Osteocyte (in vitro differentiated cells): ENCODE measurements at places on chromosomes 2 and 18.
A peak's percentile ranks its signal among the peaks of the same experiment; 100 is the strongest.

DNA sequence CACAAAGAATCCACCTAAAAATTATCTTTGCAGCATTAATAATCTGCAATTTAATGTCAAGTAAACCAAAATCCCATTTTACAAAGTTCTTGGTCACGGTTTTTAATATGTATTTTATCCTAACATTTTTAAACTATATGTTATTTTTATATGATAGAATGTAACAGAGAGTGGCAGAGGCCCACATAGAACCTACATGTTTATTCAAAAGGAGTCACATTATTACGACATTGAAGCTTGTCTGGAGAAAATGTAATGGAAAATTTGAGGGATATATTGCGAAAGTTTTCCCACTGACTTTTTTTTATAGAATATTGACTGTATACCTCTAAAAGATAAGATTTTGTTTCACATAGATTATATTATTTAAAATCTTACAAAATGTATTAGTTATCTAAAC lies 89.7 kb upstream of the COL3A1 start:
- DNase-seq = no peak

GRCh38 chr2:65407240-65407639 lies 25.2 kb downstream of the SPRED2 start:
- DNase-seq = no peak

DNA sequence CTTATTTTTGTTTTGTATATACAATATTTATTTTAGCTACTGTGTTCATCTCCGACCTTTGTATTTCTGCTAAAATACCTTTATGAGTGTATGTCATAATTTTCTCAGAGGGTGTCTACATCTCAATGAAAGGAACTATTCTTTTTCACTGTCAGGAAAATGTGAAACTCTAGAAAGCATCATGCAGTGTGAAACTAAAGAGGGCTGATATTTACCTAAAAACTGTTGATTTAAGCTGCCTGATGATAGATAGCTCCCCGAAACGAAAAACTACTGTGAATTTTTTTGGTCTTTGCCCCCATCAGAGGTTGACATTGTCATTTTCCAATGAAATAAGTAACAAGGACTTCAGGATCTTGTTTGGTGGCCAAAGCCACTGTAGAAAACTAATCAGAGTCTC lies 38.8 kb downstream of the TMEM178A start:
- no peak for DNase-seq

DNA sequence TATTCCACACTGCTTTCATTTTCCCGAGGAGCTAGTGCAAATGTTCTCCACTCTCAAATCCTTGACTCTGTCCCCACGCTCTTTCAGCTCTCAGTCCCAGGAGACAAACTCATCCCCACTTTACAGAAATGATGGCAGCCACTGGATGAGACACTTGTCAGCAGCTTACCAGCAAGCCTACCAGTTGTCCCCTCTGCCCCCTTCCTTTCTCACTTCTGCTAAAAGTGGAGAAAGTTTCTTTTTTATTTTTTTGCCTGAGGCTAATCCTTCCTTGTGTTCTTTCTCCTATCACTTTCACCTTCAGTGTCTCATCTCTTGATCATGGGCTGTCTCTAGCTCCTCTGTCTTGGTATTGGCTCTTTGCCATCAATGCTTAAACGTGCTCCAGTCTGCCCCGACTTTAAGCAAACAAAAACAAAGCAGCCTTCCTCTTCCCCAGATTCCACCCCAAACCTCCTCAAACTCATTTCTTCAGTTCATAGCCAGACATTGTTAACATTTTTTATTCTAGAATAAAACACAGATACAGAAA lies 64.5 kb downstream of the TTC32 start:
- DNase-seq = no peak

DNA sequence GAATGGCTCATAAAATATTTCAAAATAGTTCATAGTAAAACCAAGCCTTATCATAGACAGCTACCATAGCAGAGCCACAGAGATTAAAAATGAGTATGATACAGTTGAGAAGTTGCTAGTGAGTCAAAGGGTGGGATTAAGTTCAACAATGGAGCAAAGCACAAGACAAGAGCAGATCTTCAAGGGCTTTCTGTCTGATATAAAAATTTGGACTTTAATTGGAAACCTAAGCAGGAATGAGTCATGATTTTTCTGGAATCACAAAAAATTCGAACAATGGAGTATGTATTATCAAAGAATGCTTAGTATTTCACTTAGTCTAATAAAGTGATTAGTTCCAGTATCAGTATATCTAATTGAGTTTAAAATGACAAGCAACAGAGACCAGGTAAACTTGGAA lies 487.3 kb upstream of the NETO1 start:
- DNase-seq = no peak

DNA sequence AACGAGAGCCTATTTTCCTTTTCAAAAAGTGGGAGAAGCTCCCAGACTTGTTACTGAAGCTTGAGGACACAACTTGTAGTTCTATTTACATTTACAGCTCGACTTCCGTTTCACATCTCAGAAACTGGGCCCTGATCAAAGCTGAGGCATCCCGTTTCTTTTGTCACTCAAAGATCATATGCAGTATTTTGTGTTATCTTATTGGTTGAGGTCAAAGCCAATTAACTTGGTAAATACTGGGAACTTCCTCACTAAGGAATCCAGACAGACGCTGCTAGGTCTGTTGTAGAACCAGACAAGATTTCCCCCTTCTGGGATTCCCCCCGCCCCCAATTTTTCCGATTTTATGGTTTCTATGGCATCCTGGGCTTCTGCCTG lies 50.3 kb downstream of the TSN start:
- DNase-seq = no peak

DNA sequence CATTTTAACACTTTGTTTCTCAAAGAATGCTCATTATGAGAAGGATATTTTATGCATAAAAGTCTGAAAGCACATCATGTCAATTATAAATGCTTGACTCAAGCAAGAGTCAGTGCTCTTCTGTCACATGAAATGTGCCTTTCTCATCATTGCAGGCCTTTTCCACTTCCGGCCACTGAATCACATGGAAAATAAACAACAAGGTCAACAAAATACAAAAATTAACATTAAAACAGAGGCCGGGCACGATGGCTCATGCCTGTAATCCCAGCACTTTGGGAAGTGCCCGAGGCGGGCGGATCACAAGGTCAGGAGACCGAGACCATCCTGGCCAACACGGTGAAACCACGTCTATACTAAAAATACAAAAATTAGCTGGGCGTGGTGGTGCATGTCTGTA lies 480.6 kb downstream of the SPAG16 start:
- DNase-seq = no peak

GRCh38 chr2:214536625-214537024 lies 125.8 kb downstream of the VWC2L start:
- DNase-seq = no peak

- no peak for DNase-seq
These were observed 12.5 kb downstream of the GLS start for GRCh38 chr2:190893157-190893556.

DNA sequence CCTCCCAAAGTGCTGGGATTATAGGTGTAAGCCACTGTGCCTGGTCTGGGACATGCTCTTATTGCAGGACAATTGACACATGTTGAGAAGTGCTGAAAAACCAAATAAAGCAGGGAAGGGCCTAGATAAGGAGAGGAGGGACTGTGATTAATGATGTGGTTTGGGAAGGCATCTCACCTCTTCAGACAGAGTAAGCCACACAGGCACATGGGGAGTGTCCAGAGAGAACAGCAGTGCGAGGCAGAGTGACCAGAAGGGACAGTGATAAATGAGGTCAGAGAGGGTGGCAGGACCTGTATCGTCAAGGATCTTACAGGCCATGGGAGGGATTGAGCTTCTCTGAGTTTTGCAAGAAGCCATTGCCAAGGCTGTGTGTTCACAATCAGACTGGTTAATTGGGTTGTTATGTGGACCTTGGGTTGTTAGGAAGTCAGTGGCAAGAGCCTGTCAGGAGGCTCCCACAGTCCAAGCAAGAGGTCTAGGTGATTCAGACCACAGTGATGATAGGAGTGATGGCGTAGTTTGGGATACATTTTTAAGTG lies 58.5 kb downstream of the EIF5B start:
- DNase-seq = no peak

GRCh38 chr18:46247942-46248341 lies 143.8 kb downstream of the HAUS1 start:
- DNase-seq = no peak

DNA sequence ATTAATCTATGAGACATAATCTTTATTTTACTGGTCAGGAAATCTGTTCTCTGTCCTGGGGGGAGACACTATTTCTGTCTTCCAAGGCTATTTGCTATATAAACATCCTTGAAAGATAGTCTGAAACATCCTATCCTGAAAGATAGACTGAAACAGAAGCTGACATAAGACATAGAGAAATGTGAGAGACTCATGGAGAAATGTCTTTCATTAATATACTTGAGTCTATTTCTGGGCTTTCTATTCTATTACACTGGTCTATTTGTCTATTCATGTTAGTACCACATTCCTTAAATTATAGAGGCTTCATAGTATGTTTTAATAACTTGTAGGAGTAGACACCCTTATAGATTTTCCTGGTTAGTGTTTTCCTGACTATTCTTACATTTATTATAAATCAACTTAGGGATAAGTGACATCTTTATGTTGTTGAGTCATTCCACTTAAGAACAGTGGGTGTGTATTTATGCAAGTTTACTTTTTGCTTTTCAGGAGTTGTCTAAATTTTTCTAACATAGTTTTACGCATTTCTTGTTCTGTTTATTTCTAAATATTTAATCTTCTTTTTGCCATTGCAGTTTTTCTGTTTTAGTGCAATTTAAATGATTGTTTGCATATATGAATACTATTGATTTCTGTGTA lies 244.9 kb upstream of the ZSWIM2 start:
- no peak for DNase-seq

GRCh38 chr2:1727101-1727771 lies 17.1 kb downstream of the PXDN start:
- DNase-seq = peak; percentile 85

- no peak for DNase-seq
These were observed 58.7 kb upstream of the SP3 start for GRCh38 chr2:174023591-174024523.

DNA sequence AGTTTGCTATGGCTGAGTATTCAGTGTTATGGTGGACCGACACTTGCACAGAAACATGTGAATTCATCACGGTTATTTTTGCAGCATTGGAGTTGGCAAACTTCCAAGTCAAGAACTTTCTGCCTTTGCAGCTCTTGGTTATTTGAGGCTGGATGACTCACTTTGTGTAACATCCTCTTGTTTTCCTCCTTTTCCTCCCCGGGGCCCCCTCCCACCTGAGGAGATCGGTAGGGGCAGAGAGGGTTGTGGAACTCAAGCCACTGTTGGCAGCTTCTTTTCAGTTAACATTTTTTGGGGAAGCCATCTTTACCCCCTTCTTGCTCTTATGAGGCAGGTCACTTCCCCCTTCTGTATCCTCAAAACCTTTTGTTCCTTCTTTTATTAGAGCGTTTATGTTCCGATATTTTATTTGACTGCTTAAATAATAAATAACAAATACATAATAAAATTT lies 48.6 kb downstream of the DDX1 start:
- DNase-seq = no peak

- no peak for DNase-seq
These were observed 49.7 kb downstream of the STAT1 start for GRCh38 chr2:190964170-190964795.

DNA sequence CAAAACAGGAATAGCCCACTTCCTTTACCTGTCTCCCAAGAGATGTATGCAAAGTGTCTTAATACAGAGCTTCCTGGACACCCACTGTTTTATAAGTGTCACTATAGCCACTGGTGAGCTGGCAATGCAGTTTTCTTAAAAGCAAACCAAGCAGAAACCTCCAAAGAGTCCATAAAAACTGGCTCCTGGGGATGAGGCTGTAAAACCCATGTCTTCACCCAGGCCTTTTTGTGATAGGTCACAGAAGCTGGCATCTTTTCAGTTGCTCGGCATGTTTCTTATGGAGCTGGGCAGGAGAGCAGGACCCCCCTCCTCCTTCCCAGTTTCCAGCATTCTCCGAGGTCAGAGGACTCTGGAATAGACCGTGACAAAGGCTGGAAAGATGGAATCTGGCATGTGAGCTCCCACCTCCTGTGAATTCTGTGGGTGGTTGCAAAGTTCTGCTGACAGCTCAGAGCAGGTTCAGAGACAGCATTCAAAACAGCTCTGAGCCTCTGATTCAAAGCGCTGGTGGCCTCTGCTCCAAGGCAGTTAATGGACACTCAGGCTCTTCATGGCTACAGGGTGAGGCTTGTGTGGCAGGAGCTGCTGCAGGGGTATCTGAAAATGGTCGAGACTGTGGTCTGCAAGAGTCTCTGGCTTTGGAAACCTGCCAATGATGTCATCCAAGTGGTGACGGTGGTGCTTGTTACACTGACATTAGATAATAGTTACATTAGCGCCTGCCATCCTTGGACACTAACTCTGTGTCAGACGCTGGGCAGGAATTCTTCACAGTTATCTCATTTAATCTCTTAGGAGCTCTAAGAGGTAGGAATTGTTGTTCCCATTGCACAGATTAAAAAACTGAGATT lies 283.4 kb downstream of the CLIP4 start:
- no peak for DNase-seq

DNA sequence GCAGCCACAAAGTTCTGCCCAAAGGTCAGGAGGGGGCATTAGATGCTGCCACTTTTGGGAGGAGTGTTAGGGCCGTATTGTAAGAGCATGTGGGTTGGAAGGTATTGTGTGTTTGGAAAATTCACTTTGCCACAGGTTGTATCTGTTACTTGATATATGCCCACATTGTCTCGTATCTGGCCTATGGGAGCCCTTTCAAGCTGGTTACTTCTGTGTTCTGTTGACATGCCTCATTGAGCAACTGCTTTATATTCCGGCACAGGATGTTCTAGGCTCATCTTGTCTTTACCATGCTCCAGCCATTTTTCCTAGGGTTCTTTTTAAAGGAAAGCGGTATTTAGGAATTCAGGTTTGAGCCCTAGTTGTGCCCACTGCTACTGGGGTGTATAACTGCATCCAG lies 6.0 kb downstream of the ADNP2 start:
- no peak for DNase-seq

- peak; percentile 84 for DNase-seq
These were observed 32.4 kb upstream of the SNED1 start for GRCh38 chr2:240965905-240966456.

DNA sequence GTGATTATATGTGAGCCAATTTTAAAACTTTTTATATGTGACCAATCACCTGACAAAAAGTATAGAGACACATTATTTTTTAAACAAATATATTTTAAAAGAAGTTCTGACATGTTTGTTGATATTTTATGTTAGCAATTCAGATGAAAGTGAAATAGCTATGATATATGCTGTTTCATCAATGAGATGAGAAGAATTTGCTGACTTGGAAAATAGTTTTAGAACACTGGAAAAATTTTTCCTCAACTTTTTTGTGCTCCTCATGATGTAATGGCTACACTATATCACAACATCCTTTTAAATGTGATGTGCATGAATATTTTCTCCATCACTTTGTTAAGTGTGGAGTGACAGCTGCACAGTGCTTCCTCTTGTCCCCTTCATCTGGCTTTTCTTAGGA lies 434.0 kb downstream of the PLCL1 start:
- DNase-seq = no peak
